CD4-positive, alpha-beta T cell (primary cell): ENCODE measurements at places on chromosomes 5 and 9.

DNA sequence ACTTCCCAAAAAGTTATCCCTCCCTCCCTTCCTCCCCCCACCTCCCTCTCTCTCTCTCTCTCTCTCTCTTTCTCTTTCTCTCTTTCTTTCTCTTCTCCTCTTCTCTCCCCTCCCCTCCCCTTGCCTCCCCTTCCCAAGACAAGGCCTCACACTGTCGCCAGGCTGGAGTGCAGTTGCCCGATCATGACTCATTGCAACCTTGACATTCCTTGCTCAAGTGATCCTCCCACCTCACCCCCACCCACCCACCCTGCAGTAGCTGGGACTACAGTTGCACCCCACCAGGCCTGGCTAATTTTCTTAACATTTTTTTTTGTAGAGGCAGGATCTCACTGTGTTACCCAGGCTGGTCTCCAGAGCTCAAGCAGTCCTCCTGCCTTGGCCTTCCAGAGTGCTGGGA, 32.8 kb downstream of the VPS13A start:
- no peak for DNase-seq

- no peak for DNase-seq
These were observed 104.6 kb downstream of the CDK5RAP2 start for GRCh38 chr9:120475341-120475740.

GRCh38 chr5:57007344-57007743, 55.4 kb upstream of the MIER3 start:
- no peak for DNase-seq

DNA sequence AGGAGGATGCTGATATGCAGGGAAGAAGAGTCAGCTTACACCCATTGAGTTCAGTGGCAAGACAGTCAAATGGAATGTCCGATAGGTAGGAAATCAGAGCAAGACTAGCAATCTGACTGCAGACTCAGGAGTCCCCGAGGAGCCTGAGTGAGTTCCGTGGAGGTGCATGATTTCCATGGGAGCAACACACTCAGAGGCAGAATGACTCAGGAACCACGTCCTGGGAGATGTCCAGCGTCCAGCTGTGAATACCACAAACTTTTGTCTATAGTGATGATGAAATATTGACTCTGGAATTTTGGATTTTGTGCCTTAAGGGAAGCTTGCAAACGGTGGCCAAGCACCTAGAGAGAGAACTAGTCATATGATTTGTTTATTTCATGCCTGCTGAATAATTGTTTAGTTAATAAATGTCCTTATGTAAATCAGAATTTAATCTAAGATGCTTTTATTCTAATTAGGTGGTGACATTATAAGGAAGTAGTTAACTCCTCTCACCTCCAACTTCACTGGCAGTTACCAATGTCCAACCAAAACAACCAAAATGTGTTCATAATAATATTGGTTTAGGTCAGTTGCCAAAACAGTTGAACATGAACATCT, 100.4 kb downstream of the PDE4D start:
- DNase-seq: no peak

- no peak for DNase-seq
These were observed 152.3 kb downstream of the KDM4C start for GRCh38 chr9:6910032-6910431.

GRCh38 chr5:163916376-163916775, 411.0 kb downstream of the MAT2B start:
- DNase-seq: no peak

DNA sequence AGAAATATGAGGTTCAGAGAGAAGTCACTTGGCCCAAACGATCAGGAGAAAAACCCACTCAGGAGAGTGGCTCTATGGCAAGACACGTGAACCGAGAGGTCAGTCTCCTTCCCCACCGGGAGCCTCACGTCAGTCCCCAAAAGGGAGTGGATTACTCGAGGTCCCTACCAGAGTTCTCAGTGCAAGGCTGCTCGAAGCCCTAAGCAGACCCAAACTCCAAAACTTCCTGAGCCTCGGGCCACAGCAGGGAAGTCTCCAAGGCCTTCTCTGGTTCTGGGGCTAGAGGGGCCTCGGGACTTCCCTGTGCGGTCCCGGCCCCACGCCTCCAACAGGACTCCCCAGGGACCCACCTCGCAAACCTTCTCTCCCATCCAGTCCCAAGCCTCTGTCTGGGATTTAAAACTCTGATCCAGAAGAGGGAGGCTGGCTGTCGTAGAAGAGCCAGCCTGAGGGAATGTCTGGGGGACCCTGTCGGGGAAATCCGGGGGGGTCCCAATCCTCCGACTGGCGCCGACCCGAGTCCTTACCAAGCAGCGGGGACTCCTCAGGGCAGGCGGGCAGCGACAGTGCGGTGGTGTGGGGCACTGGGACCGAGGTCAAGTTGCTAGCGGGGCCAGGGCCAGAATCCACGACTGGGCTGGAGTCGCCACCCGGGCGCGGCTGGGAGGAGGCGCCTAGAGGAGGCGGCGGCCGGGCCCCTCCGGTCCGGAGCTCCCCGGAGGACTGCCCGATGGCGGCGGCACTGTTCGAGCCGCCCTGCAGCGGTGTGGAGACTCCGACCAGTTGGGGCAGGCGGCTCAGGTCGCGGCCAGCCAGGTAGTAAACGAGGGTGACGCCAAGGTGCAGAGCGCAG, 679 bp downstream of the B4GALT1 start:
- no peak for DNase-seq

DNA sequence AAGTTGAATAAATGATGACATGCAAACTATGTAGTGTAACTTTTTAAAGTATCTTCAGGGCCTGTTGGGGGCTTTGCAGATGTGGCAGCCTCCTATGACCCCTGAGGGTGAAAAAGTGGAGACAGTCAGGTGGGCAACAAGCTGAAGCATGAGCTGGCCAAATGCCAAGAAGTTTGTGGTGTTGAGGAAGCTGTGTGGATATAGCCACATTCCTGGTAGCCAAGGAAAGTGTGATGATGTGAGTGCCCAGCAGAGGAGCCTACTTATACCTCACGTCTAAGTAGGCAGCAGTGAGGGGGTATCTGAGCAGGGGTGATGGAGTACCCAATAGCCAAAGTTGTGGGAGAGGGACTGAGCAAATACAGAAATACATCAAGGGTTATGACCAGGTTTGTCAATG, 621.2 kb upstream of the CDH6 start:
- DNase-seq: no peak

DNA sequence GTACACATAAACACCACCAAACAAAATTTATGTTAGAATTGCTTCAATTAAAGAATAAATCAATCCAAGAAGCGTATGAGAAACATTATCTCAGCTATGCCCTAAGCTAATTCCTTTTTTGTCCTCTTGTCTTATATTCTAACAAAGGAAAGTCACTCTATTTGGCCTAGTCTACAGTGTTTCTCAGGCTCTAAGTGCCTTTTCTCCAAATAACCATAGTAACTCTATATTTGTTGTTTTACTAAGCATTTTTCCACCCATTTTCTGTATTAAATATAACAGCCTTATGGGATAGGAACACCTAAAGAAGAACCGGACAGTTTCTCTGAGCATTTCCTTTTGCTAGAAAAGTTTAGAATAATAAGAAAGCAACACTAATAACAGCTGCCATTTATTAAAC, 120.1 kb upstream of the MTAP start:
- no peak for DNase-seq

DNA sequence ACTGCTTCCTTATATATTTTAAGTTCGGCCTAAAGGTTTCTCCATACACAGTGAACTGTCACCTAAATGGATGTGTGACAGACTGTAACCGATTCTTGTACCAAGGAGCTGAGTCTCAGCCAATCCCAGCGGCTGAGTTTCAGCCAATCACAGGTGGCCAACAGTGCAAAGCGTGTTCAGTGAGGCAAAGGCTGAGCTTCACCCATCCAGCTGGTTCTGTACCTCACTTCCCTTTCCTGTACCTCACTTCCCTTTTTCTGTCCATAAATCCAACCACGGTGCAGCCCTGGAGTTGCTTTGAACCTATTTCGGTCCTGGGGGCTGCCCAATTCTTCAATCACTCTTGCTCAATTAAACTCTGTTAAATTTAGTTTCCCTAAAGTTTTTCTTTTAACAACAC, 15.7 kb upstream of the TBC1D9B start:
- no peak for DNase-seq

DNA sequence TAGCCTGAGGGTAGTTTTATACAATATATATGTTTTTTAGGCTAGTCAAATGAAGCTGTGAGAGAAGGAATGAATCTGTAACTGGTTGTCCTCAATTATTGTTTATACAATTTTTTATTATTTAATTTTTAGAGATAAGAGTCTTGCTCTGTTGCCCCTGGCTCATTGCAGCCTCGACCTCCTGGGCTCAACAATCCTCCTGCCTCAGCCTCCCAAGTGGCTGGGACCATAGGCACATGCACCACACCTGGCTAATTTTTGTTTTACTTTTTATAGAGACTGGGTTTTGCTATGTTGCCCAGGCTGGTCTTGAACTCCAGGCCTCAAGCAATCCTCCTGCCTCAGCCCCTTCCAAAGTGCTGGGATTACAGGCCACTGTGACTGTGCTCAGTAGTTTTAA, 2.7 kb downstream of the MRPL41 start:
- DNase-seq: no peak

DNA sequence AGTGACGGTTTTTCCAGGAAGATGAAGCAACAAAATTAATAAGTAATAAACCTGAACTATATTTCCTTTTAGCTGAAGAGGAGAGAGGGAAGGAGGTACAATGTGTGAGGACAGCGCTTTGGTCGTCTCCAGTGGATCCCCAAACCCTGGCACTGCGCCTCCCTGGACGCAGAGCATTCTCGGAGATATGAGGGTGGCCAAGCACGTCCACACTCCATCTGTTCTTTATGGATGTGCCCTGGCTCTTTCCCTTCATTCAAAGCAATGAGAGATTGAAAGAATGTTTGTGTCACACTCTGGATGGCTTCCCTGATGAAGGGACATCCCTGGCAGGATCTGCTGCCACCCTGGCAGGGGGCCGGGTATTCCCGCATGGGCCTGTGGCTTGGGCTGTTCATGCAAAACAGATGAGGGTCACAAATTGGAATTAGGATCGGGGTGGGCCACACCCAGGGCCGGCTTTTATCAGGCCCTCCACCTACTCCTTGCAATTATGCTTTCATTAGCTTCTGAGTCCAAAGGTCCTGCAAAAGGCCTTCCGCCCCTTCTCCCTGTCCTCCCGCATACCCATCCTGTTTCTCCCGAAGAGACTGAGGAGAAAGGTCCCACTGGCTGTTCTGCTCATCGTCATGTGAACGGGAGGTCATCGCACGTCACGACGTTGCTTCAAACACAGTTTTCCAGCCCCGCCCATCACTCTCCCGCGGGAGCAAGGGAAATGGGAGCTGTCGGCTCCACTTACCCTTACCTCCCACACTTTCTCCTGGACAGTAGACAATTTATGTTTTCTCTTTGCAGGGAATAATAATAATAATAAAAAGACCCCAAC, 286.1 kb upstream of the IRX4 start:
- DNase-seq: no peak

- no peak for DNase-seq
These were observed 23.7 kb upstream of the STARD4 start for GRCh38 chr5:111535879-111536549.

GRCh38 chr5:148208226-148208625, 5.4 kb downstream of the SPINK6 start:
- DNase-seq: no peak

DNA sequence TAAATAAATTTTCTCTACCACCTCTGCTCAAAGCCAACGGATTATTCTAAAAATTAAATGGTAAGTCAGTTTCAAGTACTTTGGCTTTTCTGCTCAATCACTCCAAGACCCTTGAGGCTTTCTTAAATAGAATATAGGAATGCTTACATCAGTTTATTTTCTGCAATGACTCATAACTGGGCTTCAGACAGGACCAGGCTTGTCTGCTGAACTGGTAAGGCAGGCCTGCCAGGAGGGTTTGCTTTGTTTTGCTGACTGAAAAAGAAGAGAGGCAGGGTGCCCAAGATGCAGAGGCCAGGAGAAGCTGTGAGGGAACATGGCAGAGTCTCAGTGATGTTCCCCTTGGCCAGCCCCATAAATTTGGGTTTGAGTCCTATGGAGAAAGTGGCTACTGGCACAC, 60.3 kb upstream of the EPB41L4A start:
- DNase-seq: no peak

DNA sequence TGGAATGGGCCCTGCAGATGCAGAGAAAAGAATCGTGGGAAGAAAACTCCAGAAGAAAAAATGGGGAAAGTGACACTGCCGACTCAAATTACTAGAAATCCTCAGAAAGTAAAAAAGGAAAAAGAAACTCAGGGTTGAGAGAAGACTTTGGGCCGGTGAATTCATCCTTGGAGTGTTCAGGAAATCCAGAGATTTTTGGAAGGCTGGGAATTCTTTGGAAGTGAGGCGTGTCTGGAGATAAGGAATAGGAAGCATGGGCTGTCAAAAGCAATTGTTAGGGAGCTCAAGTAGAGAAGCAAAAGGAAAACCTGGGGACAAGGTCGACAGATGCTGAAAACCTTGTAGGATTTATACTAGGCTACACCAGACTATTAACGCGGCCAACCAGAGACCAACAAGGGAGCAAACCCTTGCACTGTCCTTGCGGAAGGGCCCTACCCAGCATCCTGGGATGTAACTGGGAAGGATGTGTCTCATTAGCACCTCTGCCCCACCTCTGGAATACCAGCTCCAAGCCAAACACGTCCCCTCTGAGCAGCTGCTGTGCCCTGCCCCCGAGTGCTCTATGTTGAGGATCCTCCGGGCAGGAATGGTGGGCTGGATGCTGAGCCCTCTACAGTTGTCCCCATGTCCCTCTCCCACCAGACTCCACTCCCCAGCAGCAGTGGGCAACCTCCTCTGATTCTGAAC, 11.6 kb downstream of the DAB2IP start:
- no peak for DNase-seq

DNA sequence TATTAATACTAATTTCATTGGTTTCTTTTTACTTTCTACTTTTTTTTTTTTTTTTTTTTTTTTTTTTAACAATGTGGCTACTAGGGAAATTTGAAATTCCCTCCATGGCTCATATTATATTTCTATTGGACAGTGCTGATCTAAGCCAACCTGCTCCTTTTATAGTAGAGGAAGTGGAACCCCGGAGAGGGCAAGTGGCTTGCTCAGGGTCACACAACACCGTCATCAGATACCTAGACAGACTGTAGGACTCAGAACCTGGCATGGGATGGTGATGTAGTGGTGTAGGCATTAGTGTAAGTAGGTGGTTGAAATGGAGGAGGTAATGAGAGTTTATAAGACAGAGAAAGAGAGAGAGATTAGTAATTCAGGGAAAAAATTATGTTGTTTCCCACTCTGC, 10.8 kb downstream of the ZNF618 start:
- peak; percentile 14 for DNase-seq

GRCh38 chr5:100709771-100710170, 174.6 kb downstream of the FAM174A start:
- no peak for DNase-seq

GRCh38 chr9:4309806-4310205, 9.9 kb upstream of the GLIS3 start:
- DNase-seq: no peak

DNA sequence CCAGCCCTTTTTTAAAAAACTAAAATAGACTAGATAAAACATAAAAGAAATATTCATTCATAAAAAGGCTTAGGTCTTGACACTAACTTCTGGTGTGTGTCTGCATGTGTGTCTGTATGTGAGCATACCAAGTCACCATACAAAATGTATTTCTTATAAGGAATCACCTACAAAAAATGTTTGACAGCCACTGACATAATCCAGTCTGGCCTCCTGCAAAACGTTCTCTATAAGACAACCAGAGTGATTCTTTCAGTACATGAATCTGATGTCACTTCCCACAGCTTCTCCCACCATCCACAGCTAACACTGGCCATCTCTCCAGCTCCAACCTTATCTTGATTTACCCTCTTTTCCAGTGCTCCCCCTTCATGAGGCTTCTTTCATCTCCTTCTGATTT, 192.3 kb downstream of the TLE1 start:
- no peak for DNase-seq
